ENCODE measurements at places on chromosomes 4 and X. TPM values are rescaled to one million over a fixed set of nuclear protein-coding genes. Genes with fewer than 3 reads are reported as not detected.
A peak's percentile ranks its signal among the peaks of the same experiment; 100 is the strongest.

Gene MAGEC1
- total RNA-seq: not detected

Gene CT45A3
- total RNA-seq: not detected

Gene H2BW2
- total RNA-seq: 0.18 TPM

- H3K4me3 ChIP-seq: no peak overlapping the region
- H3K27me3 ChIP-seq: no peaks in the 10 kb centered on the region
- peak overlapping the region; percentile 38 for H3K27ac ChIP-seq
- DNase-seq: no peak
Measured at GRCh38 chr4:184313702-184314659, 96.3 kb upstream of the ENPP6 start.

- H3K4me3 ChIP-seq: no peak overlapping the region
- no peak overlapping the region for H3K27ac ChIP-seq
- no peaks in the 10 kb centered on the region for H3K27me3 ChIP-seq
- no peaks in the 10 kb centered on the region for H3K36me3 ChIP-seq
Measured at GRCh38 chrX:24285082-24285481, 28.8 kb downstream of the SUPT20HL2 start.

DNA sequence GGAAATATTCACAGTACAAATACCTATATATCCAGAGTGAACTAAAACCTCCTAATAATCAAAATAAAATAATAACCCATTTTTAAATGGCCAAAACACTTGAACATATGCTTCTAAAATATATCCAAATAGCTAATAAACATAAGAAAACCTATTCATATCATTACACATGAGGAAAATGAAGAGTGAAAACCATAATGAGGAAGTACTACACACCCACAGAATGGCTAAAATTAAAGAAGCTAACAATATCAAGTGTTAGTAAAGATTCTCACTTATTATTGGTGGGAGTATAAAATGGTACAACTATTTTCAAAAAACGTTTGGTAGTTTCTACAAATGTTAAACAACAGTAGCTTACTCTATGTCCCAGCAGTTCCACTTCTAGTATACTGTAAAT is 92.1 kb downstream of the KLHL13 start:
- H3K27me3 ChIP-seq: no peaks in the 10 kb centered on the region
- H3K27ac ChIP-seq: no peak overlapping the region
- no peak overlapping the region for H3K4me3 ChIP-seq
- no peaks in the 10 kb centered on the region for H3K4me1 ChIP-seq
- no peak for DNase-seq

DNA sequence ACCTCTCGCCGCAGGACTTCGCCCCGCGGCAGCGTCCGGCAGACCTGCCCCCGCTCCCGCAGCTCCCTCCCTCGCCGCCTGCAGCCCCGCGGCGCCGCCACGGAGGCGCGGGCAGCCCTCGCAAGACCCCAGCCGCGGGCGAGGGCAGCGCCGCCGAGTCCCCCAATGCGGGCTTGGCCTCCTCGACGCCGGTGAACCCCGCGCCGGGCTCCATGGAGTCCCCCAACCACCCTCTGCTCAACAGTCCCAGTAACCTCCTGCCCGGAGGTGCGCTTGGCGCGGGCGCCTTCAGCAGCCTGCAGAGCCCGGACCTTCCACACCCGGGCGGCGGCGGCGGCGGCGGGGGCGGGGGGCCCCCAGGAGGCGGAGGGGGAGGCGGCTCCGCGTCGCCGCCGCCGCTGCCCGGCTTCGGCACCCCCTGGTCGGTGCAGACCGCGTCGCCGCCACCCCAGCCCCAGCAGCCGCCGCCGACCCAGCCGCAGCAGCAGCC is 1.2 kb downstream of the CPEB2 start:
- H3K27me3 ChIP-seq: no peaks in the 10 kb centered on the region
- H3K27ac ChIP-seq: peak overlapping the region; percentile 98
- peaks cover 2% of the 10 kb centered on the region for H3K4me1 ChIP-seq
- peaks cover 7% of the 10 kb centered on the region for H3K36me3 ChIP-seq
- peak; percentile 50 for DNase-seq

GRCh38 chrX:24999511-24999910 is 16.3 kb downstream of the ARX start:
- DNase-seq: no peak
- no peaks in the 10 kb centered on the region for H3K4me1 ChIP-seq
- H3K36me3 ChIP-seq: no peaks in the 10 kb centered on the region
- no peak overlapping the region for H3K27ac ChIP-seq
- H3K27me3 ChIP-seq: no peaks in the 10 kb centered on the region

DNA sequence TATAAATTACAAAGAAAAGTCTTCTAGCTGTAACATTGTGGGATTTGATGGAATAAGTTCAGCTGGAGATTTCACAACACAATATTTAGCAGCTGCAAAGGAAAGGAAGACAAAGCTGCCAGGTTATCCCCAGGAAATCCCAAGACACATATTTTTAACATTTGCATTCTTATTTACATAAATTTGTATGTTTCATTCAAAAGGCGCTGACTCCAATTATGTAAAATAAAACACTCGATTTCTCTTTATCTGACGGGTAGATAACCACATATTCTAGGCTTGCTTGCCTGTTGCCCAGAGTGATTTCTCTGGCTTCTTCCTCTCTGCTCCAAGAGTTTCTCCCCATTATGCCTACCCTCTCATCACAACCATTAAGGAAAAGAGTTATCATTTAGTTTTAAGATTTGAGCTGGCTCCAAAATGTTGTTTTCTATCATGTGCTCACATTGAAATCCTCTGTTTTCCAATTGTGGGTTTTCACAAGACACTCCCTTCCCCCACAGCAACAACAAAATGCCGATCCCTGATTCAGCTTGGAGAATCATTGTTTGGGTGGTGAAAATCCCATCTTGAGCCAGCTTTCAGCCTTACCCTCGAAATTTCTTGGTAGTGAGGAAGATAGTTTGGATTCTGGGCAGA is 128.2 kb upstream of the RASGEF1B start:
- H3K27me3 ChIP-seq: no peaks in the 10 kb centered on the region

- peaks cover 26% of the 10 kb centered on the region for H3K4me1 ChIP-seq
- no peaks in the 10 kb centered on the region for H3K36me3 ChIP-seq
- peak overlapping the region; percentile 96 for H3K4me3 ChIP-seq
- H3K27me3 ChIP-seq: no peaks in the 10 kb centered on the region
Measured at GRCh38 chr4:147732518-147733235, 789 bp downstream of the ARHGAP10 start.

GRCh38 chr4:54004463-54004862 is 59.9 kb downstream of the CHIC2 start:
- H3K27me3 ChIP-seq: no peaks in the 10 kb centered on the region
- H3K4me3 ChIP-seq: no peak overlapping the region
- H3K36me3 ChIP-seq: peaks cover 12% of the 10 kb centered on the region
- no peak for DNase-seq
- H3K27ac ChIP-seq: no peak overlapping the region
- H3K4me1 ChIP-seq: no peaks in the 10 kb centered on the region

GRCh38 chrX:40543661-40544328 is 37.0 kb upstream of the ATP6AP2 start:
- no peak for DNase-seq
- H3K4me1 ChIP-seq: peaks cover 11% of the 10 kb centered on the region
- H3K27me3 ChIP-seq: no peaks in the 10 kb centered on the region
- no peaks in the 10 kb centered on the region for H3K36me3 ChIP-seq

DNA sequence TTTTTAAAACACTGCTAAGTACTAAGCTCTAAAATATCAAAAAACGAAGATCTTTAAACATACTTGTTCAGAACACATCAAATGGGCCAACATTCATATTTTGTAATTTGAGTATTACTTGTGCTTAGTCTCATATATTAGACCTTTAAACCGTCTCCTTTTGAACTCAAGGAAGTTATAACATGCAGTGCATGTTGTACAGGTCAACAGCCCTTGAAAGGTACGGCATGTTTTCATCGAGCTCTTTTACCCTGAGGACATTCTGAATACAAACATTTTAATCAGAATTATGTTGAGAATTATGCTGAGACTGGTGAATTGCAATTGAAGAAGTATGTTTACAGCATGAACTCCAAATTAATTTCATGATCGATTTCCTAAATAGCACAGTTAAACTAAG is 7.0 kb upstream of the ASB11 start:
- H3K27ac ChIP-seq: no peak overlapping the region
- no peaks in the 10 kb centered on the region for H3K27me3 ChIP-seq
- H3K4me1 ChIP-seq: no peaks in the 10 kb centered on the region
- H3K4me3 ChIP-seq: no peak overlapping the region

- no peaks in the 10 kb centered on the region for H3K4me1 ChIP-seq
- no peaks in the 10 kb centered on the region for H3K27me3 ChIP-seq
- H3K36me3 ChIP-seq: no peaks in the 10 kb centered on the region
- no peak overlapping the region for H3K27ac ChIP-seq
Measured at GRCh38 chr4:78138252-78138651, 81.1 kb downstream of the FRAS1 start.

- no peak overlapping the region for H3K27ac ChIP-seq
- no peak for DNase-seq
- no peaks in the 10 kb centered on the region for H3K4me1 ChIP-seq
- peaks cover 53% of the 10 kb centered on the region for H3K36me3 ChIP-seq
Measured at GRCh38 chr4:168394556-168394955, 76.0 kb upstream of the DDX60 start.

DNA sequence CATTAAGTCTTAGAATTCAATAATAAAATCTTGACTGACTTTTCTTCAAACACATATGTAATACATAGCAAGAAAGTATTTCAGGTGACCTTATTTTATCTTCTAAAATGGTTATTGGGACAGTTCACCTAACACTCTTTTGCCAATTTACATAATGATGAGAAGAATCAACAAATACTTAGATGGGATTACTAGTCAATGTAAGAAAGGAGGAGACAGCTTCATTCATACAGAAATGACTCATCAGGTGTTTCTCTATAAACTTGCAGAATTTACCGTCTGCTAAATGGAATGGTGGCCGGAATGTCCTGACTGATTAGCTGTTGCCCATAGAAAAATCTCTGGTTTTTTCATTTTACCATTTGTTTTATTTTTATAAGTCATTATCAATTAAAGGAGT is 115.0 kb upstream of the ETNPPL start:
- H3K4me3 ChIP-seq: no peak overlapping the region
- no peak overlapping the region for H3K27ac ChIP-seq
- no peaks in the 10 kb centered on the region for H3K36me3 ChIP-seq
- no peak for DNase-seq

GRCh38 chrX:110915111-110915510 is 119.5 kb upstream of the CHRDL1 start:
- no peaks in the 10 kb centered on the region for H3K27me3 ChIP-seq
- no peaks in the 10 kb centered on the region for H3K36me3 ChIP-seq
- no peaks in the 10 kb centered on the region for H3K4me1 ChIP-seq

- DNase-seq: no peak
- no peaks in the 10 kb centered on the region for H3K36me3 ChIP-seq
- no peaks in the 10 kb centered on the region for H3K27me3 ChIP-seq
- no peaks in the 10 kb centered on the region for H3K4me1 ChIP-seq
- no peak overlapping the region for H3K4me3 ChIP-seq
- no peak overlapping the region for H3K27ac ChIP-seq
Measured at GRCh38 chr4:36740796-36741310, 459.4 kb downstream of the DTHD1 start.

GRCh38 chr4:93759506-93759905 is 69.0 kb upstream of the ATOH1 start:
- no peaks in the 10 kb centered on the region for H3K36me3 ChIP-seq
- no peak for DNase-seq
- no peak overlapping the region for H3K27ac ChIP-seq
- H3K4me1 ChIP-seq: no peaks in the 10 kb centered on the region
- no peaks in the 10 kb centered on the region for H3K27me3 ChIP-seq
- no peak overlapping the region for H3K4me3 ChIP-seq

DNA sequence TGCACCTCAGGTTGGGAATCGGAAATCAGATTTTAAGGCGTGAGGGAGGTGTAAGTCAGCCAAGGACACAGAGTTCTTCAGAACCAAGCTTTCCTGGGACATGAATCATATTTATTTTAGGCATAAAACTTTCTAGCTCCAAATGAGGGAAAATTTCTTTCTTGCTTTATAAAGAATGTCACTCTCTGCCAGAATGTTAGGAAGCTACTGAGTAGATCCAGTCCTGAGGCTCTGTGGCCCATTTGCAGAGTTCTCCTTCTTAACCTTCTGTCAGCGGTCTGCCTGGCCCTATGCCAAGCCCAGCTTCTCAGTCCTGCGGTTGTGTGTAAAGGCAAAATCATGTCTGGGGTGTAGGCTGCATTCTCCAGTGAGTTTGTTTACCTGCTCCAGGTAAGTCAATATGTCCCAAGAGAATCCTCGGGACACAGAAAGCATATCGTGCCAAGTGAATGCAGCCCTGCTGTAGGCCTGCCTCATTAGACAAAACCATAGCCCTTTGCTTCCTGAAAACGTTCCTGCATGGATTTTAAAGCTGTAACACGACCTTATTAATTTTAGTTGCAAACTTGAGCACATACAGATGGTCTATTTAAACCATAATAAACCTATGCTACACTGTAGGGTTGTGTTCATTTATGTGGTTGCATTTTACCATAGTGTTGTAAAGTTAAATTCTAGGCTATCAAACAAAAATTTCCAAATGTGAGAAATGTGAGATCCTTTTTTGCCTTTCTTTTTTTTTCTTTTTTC is 29.2 kb upstream of the CCNI start:
- DNase-seq: no peak
- H3K36me3 ChIP-seq: no peaks in the 10 kb centered on the region
- H3K27ac ChIP-seq: no peak overlapping the region
- H3K27me3 ChIP-seq: no peaks in the 10 kb centered on the region
- no peak overlapping the region for H3K4me3 ChIP-seq

GRCh38 chr4:567457-568350 is 8.4 kb downstream of the TMEM271 start:
- no peaks in the 10 kb centered on the region for H3K4me1 ChIP-seq
- H3K27ac ChIP-seq: no peak overlapping the region
- DNase-seq: no peak

Data from natural killer cell (primary cell).